ENCODE measurements at places on chromosomes 11 and 22.

GRCh38 chr22:48636746-48637145 is 1190.9 kb downstream of the BRD1 start:
- no peak for DNase-seq

- no peak for DNase-seq
Observed at GRCh38 chr11:61472868-61473267, 35.7 kb upstream of the LRRC10B start.

- DNase-seq, result no peak
Observed at GRCh38 chr11:4882543-4882942, 843 bp downstream of the OR51T1 start.

DNA sequence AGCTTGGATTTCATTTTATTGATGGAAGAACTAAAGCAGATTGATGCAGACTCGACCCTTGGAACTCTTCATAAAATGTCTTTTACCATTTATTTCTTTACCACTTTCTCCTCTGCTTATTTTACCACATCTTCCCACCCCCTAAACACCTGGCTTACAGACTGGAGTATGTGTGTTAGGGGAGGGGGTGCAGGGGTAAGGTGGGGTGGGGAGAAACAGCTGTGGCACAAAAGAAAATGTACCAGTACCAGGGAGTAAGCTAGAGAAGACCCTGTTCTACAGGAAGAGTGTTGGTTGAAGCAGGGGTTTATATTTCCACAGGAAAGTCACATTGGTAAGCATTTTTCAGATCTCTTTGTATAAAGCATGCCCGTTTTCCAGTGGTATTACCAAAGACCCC is 312.7 kb upstream of the MTNR1B start:
- DNase-seq, result no peak

GRCh38 chr22:38863531-38864131 is 8.4 kb downstream of the CBX6 start:
- no peak for DNase-seq

- peak; percentile 44 for DNase-seq
Observed at GRCh38 chr11:134275534-134276395, at the start of gene GLB1L3. Gene GLB1L3, plus strand, starts transcription at chr11:134276379. Its CDS starts 362 bp downstream, at chr11:134276741.

GRCh38 chr22:30004694-30005093 is 75.6 kb upstream of the HORMAD2 start:
- no peak for DNase-seq

DNA sequence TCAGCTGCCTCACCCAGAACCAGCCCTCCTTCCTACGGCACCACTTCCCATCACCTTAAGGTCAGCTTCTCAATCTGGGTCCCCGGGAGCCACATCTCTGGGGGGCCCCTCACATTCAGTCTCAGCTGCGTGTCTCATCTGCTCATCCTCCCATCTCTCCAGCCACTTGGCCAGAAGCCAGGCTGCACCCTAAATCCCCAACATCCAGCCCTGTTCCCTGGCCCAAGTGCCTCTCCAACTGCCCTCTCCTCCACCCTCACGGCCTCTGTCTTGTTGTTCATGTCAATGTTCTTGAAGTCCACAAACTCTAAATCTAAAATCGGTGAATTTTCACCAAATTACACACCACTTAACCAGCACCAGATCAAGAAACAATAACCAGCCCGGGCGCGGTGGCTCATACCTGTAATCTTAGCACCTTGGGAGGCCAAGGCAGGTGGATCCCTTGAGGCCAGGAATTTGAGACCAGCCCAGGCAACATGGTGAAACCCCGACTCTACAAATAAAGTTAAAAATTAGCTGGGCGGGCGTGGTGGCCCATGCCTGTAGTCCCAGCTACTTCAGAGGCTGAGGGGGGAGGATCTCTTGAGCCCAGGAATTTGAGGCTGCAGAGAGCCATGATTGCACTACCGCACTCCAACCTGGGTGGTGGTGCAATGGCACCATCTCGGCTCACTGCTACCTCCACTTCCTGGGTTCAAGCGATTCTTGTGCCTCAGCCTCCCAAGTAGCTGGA is 33.7 kb downstream of the A4GALT start:
- DNase-seq, result no peak

GRCh38 chr22:45164270-45165088 is 754 bp downstream of the NUP50 start:
- DNase-seq, result peak; percentile 76

DNA sequence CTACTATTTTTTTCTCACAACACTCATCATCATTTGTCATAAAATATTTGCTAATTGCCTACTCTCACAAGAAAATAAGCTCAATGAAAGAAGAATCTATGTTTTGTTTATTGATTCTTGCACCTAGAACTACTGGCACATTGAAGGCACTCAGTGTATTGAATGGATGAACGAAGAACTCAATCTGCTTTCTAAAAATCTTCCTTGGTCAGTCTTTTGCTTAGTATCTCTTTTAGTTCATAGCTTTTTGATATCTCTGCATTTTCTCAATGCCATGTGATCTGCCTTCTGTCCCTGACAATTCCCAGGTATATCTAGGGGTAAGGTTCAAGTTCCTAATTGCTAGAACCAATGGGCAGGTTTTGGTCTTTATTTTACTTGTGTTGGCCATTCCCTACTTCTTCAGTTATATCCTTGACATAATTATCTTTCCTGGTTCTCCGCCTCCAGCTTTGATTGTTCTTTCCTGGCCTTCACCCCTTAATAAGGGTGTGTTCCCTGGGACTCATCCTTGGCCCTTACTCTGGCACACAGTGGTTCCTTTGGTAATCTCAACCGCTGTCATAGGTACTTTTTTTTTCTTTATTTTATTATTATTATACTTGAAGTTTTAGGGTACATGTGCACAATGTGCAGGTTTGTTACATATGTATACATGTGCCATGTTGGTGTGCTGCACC is 96.4 kb downstream of the CCDC83 start:
- peak; percentile 52 for DNase-seq

- DNase-seq, result no peak
Observed at GRCh38 chr11:72292106-72292785, 48.3 kb upstream of the PHOX2A start.

- DNase-seq, result no peak
Observed at GRCh38 chr11:76771446-76772099, 11.6 kb upstream of the TSKU start.

Data from erythroblast (primary cell).